ENCODE measurements at places on chromosomes 2 and 18. TPM values are rescaled to one million over a fixed set of nuclear protein-coding genes. Genes with fewer than 3 reads are reported as not detected.

DNA sequence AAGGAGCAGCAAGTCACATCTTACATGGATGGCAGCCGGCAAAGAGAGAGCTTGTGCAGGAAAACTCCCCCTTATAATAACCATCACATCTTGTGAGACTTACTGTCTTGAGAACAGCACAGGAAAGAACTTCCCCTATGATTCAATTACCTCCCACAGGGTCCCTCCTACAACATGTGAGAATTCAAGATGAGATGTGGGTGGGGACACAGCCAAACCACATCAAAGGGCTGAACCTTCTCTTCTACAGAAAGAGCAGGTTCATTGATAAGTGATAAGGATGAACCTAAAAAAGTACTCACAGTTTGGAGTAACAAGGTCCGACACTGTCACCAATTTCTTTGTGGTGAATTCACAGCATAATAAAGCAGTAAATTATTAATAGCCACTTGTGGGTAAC, 422.2 kb upstream of the FSIP2 start:
- H3K36me3 ChIP-seq: no peaks in the 10 kb centered on the region
- H3K27ac ChIP-seq: no peak overlapping the region

- DNase-seq: no peak
- no peaks in the 10 kb centered on the region for H3K27me3 ChIP-seq
- no peak overlapping the region for H3K4me3 ChIP-seq
- H3K4me1 ChIP-seq: no peaks in the 10 kb centered on the region
- H3K36me3 ChIP-seq: no peaks in the 10 kb centered on the region
- no peak overlapping the region for H3K27ac ChIP-seq
Observed at GRCh38 chr2:198102120-198102519, 297.7 kb downstream of the PLCL1 start.

DNA sequence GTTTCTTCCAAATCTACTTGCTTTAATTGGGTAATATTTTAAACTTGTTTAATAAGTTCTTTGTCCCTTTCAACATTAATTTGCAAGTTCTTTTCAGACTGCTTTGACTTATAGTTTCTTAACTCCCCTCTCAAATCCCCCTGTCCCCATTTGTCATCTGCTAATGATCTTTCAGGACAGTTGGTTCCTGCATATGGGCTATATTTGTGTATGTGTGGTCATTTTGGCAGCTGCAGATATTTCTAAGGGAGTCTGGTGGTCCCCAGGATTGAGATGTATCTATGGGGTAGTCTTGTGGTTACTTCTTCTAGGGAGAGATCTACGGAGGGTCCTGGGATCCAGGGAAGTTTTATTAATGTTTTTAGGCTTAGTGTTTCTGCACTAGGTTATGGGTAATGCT, 120.6 kb upstream of the SP3 start:
- no peaks in the 10 kb centered on the region for H3K4me1 ChIP-seq
- H3K4me3 ChIP-seq: no peak overlapping the region
- no peaks in the 10 kb centered on the region for H3K27me3 ChIP-seq
- H3K36me3 ChIP-seq: no peaks in the 10 kb centered on the region

GRCh38 chr18:40375837-40376236, 1579.2 kb upstream of the PIK3C3 start:
- H3K36me3 ChIP-seq: no peaks in the 10 kb centered on the region
- no peak overlapping the region for H3K27ac ChIP-seq
- H3K4me1 ChIP-seq: no peaks in the 10 kb centered on the region
- DNase-seq: no peak
- no peaks in the 10 kb centered on the region for H3K27me3 ChIP-seq

- H3K4me1 ChIP-seq: no peaks in the 10 kb centered on the region
- H3K36me3 ChIP-seq: no peaks in the 10 kb centered on the region
- no peaks in the 10 kb centered on the region for H3K27me3 ChIP-seq
- H3K27ac ChIP-seq: no peak overlapping the region
Observed at GRCh38 chr2:188285774-188286173, 5.9 kb upstream of the GULP1 start.

Gene ZDBF2
- total RNA-seq: 6.5 TPM

GRCh38 chr2:240530181-240530580, 27.6 kb downstream of the ANKMY1 start:
- no peak overlapping the region for H3K4me3 ChIP-seq
- no peaks in the 10 kb centered on the region for H3K4me1 ChIP-seq
- no peak overlapping the region for H3K27ac ChIP-seq
- H3K36me3 ChIP-seq: peaks cover 16% of the 10 kb centered on the region
- no peak for DNase-seq

Gene FBXO48
- 1.1 TPM for total RNA-seq

DNA sequence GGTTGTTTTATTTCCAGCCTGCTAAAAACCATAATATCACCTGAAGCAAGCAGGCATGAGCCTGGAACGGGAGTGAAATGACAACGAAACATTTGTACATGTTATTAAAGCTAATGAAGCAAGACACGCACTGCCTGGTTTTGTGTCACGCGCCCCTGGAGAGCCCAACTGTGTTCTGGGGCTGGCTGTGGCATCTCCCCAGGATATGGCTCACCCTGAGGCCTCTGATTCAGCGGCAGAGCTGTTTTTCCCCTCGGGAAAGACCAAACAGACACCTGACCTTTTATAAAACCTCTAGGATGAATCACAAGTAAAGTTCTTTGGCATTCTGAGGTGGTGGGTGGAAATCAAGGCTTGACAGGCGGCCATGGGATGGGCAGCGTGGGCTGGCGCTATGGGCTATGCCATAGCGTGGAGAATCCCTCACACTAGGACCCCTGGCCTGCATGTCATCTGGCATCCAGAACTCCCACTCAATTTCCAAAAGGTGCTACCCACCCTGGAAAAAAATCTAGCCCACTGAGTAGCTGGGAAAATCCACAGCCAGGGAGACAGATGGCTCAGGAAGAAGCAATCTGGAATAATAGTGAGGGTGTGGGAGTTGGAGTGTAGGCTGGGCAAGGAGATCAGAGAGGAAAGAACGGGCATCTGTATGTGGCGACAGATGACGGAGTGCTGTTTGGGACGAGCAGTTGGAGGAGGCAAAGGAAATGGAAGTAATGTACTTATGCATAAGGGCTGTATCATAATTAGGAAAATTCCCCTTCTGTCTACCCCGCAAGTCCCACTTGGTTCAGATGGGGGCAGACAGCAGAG, 262.0 kb downstream of the AFF3 start:
- H3K27me3 ChIP-seq: no peaks in the 10 kb centered on the region
- H3K36me3 ChIP-seq: no peaks in the 10 kb centered on the region
- no peak for DNase-seq
- H3K4me1 ChIP-seq: no peaks in the 10 kb centered on the region
- no peak overlapping the region for H3K4me3 ChIP-seq
- H3K27ac ChIP-seq: no peak overlapping the region

GRCh38 chr18:2417861-2418610, 153.3 kb downstream of the METTL4 start:
- H3K36me3 ChIP-seq: no peaks in the 10 kb centered on the region
- no peak for DNase-seq
- no peaks in the 10 kb centered on the region for H3K27me3 ChIP-seq
- H3K4me1 ChIP-seq: no peaks in the 10 kb centered on the region
- no peak overlapping the region for H3K27ac ChIP-seq

GRCh38 chr18:74791501-74792194, 194.0 kb downstream of the ZNF407 start:
- H3K27me3 ChIP-seq: no peaks in the 10 kb centered on the region
- no peaks in the 10 kb centered on the region for H3K4me1 ChIP-seq
- no peak for DNase-seq
- H3K4me3 ChIP-seq: no peak overlapping the region
- no peak overlapping the region for H3K27ac ChIP-seq

Gene LBX2
- total RNA-seq: 1.7 TPM

Gene EPB41L3
- total RNA-seq: 4.4 TPM

- no peaks in the 10 kb centered on the region for H3K36me3 ChIP-seq
- H3K27me3 ChIP-seq: no peaks in the 10 kb centered on the region
- no peak for DNase-seq
- no peaks in the 10 kb centered on the region for H3K4me1 ChIP-seq
- no peak overlapping the region for H3K27ac ChIP-seq
Observed at GRCh38 chr2:80670763-80671162, 366.2 kb upstream of the LRRTM1 start.

GRCh38 chr2:74702001-74702715, 48.1 kb downstream of the SEMA4F start:
- no peak overlapping the region for H3K4me3 ChIP-seq

Gene EFHD1
- total RNA-seq: not detected

DNA sequence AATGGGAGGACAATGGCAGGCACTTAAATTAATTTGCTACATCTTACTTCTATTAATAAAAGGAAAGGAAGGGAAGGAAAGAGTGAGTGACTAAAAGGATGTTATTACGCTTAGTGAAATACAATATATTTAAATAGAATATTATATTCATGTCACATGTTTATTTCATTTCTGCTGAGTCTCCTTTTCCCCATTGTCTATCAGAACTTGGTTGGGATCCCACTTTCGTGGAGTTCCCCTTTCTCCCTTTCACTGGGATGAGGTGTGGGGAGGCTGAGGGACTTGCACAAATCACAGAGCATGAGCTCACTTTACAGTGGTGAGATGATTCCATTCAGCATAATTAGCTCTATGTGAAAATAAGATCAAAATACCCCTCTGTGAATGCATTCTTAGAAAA, 730.6 kb downstream of the TSN start:
- no peak overlapping the region for H3K27ac ChIP-seq
- H3K4me3 ChIP-seq: no peak overlapping the region
- no peaks in the 10 kb centered on the region for H3K36me3 ChIP-seq
- no peaks in the 10 kb centered on the region for H3K4me1 ChIP-seq
- H3K27me3 ChIP-seq: no peaks in the 10 kb centered on the region

DNA sequence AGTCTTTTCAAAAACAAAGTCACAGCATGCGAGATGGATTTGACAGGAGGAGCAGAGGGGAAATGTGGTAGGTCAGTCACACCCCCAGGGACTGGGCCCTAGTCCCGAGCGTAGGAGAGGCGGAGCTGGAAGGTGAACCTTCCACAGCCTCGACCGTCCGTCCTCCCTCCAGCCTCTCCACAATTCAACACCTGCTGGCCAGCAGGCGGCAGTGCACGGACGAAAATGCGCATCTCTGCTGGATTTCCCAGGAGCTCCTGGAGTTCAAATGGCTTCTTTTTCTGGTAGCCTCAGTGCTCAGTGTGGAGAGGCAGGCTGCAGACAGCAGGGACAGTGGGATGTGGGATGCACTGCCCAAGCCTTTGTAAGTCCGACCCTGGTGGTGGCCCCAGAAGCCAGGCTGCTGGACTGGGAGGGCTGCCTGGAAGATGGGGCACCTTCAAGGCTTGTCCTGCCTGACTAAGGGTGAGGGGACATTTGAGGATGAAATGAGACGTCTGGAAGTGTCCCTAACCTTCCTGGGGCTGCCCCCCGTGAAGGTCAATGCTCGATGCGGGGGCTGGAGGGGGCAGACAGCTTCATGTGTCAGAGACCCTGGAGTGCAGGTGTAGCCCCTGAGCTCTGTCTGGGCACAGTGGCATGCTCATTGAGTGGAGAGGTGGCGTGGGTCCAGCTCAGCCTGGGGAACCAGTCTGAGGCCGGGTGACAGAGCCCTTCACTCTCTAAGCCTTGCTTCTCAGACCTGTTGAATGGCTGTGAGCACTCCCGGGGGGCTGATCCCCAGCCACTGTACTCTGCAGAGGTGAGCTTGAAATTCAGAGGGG, 189.5 kb downstream of the TFCP2L1 start:
- no peak overlapping the region for H3K27ac ChIP-seq
- no peaks in the 10 kb centered on the region for H3K4me1 ChIP-seq
- H3K27me3 ChIP-seq: no peaks in the 10 kb centered on the region
- no peak overlapping the region for H3K4me3 ChIP-seq
- no peak for DNase-seq

GRCh38 chr2:69428981-69429380, 8.3 kb downstream of the NFU1 start:
- peaks cover 19% of the 10 kb centered on the region for H3K36me3 ChIP-seq
- no peak for DNase-seq
- no peak overlapping the region for H3K4me3 ChIP-seq

- no peaks in the 10 kb centered on the region for H3K4me1 ChIP-seq
- H3K4me3 ChIP-seq: no peak overlapping the region
- H3K27ac ChIP-seq: no peak overlapping the region
Observed at GRCh38 chr2:88874063-88874657, 182.7 kb downstream of the RPIA start.

GRCh38 chr18:13500227-13500865, 226.0 kb downstream of the FAM210A start:
- H3K4me1 ChIP-seq: no peaks in the 10 kb centered on the region
- H3K36me3 ChIP-seq: peaks cover 6% of the 10 kb centered on the region
- DNase-seq: no peak
- no peaks in the 10 kb centered on the region for H3K27me3 ChIP-seq
- H3K4me3 ChIP-seq: no peak overlapping the region

DNA sequence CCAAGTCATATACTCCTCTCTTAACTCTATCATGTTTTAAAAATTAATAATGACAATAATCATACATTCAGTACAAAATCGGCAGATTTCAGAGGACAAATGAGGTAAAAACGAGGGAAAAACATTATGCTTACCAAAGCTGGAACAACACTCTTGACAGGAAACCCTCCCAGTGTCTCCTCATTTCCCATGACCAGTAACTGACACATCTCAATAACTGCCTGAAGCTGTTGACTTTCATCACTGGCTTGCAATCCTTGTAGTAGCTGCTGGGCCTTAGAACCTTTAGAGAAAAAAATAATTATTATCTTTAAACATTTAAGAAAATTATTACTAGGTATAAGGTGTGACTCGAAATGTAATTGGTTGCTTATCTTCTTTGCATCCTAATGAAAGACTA, 103.6 kb downstream of the TRIP12 start:
- H3K27ac ChIP-seq: no peak overlapping the region
- no peak overlapping the region for H3K4me3 ChIP-seq
- DNase-seq: no peak
- no peaks in the 10 kb centered on the region for H3K4me1 ChIP-seq
- H3K27me3 ChIP-seq: no peaks in the 10 kb centered on the region
- peaks cover 63% of the 10 kb centered on the region for H3K36me3 ChIP-seq

Gene PSD4
- total RNA-seq: 340 TPM

GRCh38 chr2:6919901-6920742, 2.9 kb downstream of the RNF144A start:
- H3K36me3 ChIP-seq: no peaks in the 10 kb centered on the region
- no peaks in the 10 kb centered on the region for H3K27me3 ChIP-seq
- H3K4me1 ChIP-seq: peaks cover 23% of the 10 kb centered on the region

GRCh38 chr18:8722946-8723820, 17.8 kb downstream of the MTCL1 start:
- no peak overlapping the region for H3K27ac ChIP-seq
- no peaks in the 10 kb centered on the region for H3K4me1 ChIP-seq
- DNase-seq: no peak
- H3K36me3 ChIP-seq: no peaks in the 10 kb centered on the region
- H3K27me3 ChIP-seq: no peaks in the 10 kb centered on the region
- H3K4me3 ChIP-seq: no peak overlapping the region

Gene RAD51AP2
- total RNA-seq: not detected

Gene GALNT13
- total RNA-seq: not detected

Gene COBLL1
- 13.4 TPM for total RNA-seq

DNA sequence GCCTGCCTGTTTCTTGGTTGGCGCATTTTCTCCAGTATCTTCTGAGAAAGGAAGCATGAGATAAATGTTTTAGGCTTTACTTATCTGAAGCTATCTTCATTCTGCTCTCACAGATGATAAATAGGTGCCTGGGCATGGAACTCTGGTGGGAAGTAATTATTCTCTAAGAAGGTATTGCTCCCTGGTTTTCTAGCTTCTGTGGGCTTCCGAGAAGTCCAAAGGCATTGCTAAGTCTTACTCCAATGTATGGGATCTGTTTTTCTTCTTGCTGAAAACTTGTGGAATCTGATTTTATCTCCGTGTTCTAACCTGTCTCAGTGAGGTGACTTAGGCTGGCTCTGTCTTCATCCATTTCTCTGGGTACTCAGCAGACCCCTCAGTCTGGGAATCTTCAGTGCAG, 224.4 kb upstream of the HS6ST1 start:
- no peak overlapping the region for H3K4me3 ChIP-seq
- no peaks in the 10 kb centered on the region for H3K27me3 ChIP-seq
- DNase-seq: no peak

Gene OTX1
- total RNA-seq: not detected

GRCh38 chr18:79963658-79964329, 649 bp upstream of the HSBP1L1 start:
- H3K4me1 ChIP-seq: peaks cover 29% of the 10 kb centered on the region
- peak overlapping the region; percentile 51 for H3K4me3 ChIP-seq
- H3K27ac ChIP-seq: no peak overlapping the region
- DNase-seq: no peak
